Body of pancreas (tissue), 4 donors: ENCODE measurements at places on chromosomes 5 and 9.

DNA sequence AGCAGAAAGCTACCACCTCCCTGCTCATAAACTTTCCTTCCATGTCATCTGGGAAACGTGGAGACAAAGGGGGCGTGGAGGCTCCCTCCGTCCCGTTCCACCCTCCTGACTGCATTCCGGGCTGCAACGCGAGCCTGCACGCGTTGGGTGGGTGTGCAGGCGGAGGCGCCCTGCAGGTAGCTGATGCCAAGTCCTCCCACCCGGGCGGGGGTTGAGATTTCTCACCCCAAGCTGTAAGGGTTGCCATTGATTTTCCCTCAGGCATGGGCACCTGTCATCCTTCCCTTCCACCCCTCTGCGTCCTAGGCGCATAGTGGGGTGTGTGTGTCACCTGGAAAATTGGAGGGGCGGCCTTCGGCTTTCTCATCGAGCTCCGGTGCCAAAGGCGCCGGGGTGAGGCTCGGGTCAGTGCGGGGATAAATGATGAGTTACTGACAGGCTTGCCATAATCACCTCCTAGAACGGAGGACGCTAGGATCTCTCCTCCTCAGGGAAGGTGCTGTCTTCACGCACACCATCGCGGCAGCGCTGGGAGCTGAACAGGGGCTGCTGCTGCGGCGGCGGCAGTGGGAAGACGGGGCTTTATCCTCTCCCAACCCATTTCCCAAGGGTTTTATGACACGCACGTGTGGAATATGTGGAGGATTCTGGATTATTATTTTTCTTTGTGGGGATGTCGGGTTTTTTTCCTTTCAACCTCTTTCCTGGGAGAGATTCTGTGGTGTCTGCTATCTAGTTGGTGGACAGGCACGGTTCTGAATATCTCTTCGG is 973 bp downstream of the PLPPR1 start:
- no peak for DNase-seq

- DNase-seq: no peak
These were observed 203.0 kb upstream of the ADRA1B start for GRCh38 chr5:159713254-159713653.

DNA sequence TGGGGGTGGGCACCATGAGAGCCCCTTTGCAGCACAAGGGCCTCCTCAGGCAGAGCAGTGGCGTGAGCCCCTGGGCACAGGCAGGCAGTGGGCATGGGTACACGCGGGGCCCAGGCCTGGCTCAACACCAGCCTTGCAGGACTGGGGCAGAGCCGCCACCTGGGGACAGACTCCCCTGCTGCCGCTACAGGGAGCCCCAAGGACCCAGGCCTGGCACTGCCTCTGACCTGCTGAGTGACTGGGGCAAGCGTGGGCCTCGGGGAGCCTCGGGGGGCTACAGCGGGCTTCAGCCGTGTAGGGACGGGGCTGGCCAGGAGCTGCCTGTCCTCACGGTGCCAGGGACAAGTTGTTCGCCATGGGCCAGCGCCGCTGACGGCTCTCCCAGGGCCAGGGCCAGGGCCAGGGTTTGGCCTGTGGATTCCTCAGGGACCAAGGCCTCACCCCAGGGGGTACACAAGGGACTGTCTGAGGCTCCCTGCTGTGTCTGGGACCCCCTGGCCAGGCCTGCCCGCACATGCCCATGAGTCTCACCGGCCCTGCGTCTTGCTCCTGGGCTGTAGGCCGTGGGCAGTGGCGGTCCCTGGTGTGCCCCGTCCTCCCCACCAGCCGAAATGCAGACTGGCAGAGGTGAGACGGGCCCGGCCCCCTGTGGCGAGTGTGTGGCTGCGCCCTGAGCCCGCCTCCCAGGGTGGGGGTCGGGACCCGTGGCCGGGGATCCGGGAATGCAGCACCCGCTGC is 42.5 kb downstream of the KCNT1 start:
- no peak for DNase-seq

- no peak for DNase-seq
These were observed 69.8 kb downstream of the HABP4 start for GRCh38 chr9:96519787-96520186.

- no peak for DNase-seq
These were observed 25.8 kb downstream of the ZBTB34 start for GRCh38 chr9:126886034-126886822.

GRCh38 chr5:141637123-141637766 is 448 bp downstream of the RELL2 start:
- peak; percentile 36 for DNase-seq

DNA sequence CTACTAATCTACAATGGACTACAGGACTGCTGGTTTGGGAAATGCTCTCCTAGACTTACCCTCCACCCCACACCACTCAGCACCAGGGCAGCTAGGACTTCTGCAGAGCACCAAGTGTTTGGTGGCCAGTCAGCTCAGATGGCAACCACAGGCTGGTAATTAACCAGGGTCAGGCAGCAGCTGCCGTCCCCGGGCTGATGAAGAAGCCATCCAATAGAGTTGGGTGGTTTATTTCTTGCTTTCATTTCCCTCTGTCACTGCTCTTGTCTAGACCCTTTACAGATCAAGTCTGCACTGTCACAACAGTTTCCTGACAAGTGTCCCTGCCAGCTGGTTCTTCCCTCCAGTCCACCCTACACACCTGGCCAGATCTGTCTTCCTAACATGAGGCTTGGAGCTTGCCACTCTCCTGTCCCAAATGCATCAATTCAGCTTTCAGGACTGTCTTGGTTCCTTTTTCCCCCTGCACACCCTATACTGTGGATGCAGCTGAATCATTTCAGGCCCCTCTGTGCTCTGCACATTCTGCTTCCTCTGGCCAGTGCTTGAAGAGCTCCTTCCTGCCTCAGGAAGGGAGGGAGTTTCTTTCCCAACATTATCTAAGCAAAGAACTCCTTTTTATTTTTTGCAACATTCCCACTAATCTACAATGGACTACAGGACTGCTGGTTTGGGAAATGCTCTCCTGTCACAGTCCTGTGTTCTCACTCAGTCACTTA is 30.2 kb upstream of the HSPA9 start:
- no peak for DNase-seq

GRCh38 chr5:127643607-127644006 is 5.3 kb upstream of the CTXN3 start:
- DNase-seq: no peak

GRCh38 chr5:12691330-12691729 is 787.1 kb upstream of the CTNND2 start:
- DNase-seq: no peak

DNA sequence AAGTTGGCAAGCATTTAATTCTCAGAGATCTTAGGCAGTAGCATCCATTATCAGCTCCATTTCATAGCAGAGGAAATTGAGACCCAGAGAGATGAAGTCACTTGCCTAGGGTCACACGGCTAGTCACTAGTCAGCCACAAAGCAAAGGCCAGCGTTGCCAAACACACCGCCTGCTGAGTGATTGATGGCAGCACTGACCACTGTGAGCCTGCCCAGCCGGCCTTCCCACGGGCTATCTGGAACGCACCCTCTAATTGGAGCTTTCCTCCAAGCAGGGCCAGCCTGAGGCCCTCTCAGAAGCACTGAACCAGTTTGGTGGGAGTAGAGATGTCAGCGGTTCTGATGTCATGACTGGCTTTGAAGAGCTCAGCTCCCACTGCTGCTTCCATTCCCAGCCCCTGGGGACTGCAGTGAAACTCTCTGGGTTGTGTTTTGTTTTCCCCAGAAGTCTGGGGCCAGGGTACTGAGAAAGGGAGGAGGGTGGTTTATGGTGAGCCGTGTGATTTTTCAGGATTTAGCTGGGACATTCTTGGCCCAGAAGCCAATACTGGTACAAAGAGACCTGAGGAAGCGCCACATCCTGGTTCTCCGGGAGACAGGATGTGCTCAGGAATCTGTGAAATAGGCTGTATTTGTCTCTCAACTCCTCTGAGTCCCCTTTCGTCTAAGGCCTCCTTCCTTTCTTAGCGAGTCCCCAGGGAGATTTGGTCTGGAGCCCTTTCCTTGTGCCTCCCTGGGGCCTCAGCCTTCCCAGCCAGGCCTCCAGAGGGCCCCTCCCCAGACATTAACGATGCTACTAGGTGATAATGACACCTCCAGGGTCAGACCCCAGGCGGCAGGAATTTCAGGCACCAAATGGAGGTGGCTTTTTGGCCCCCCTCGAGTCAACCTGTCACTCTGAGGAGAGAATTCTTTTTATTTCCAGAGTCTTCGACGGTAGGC is 44.5 kb downstream of the SPRY4 start:
- peak; percentile 28 for DNase-seq

DNA sequence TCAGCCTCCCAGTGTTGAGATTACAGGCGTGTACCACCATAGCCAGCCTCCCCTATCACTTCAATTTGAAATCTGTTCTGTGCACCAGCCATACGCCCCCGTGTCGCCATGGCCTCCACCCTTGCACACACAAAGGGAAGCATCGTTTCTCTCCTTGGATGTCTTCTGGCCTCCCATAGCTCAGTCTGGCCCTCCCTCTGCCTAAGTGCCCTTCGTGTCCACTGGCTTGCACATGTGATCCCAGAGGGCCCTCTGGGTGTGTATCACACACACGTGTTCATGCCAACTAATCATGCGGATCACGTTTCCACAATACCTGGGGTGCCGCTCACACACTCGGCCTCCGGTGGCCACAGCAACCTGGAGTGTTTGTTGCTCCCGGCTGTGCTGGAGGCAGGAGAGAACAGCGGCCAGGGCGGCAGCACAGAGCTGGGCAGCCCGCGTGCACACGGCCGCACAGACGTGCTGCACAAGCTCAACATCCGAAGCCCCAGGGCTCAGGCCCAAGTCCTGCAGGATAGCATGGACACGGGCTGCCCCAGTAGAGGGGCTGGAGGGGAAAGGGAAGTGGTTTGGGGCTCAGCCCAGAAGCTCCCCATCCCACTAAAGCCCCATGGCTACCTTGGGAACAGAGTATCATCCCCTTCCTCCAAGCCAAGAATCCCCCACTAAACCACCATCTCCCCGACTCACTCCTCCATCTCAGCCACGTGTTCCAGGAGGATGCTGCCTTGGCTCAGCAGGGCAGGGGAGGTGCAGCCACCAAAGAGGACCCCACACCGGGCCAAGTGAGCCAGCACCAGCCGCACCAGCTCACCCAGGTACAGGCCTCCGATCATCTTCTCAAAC is 10.9 kb downstream of the HK3 start:
- DNase-seq: no peak

- no peak for DNase-seq
These were observed 136.8 kb downstream of the CFAP90 start for GRCh38 chr5:7714119-7714518.

DNA sequence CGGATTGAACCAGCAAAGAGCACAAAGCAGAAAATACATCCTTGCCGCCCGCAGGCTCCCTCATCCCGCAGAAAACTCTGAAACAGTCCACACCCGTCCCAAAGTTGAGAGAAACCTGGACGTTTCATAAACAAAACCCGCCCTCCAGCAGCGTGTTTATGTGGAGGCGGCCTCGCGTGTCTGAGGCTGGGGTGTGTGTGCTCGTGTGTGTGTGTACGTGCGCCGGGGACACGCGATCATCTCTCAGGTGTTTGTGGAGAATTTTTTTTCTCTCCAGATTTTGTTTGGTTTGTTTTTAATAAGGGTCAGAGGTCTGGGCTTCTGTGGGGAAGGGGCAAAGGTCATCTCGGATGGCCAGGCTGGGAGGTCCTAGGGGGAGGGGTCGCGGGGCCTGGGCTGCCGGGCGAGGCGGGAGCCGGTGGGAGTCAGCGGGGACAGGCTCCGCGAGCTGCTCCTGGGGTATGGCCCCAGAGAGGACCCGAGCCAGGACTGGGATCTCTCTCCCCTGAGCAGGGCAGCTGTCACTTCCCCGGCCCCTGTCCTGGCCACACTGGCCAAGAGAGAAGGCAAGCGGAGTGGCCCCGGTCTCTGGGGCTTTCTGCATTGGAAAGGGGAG is 206.4 kb downstream of the C9orf50 start:
- DNase-seq: peak; percentile 33

DNA sequence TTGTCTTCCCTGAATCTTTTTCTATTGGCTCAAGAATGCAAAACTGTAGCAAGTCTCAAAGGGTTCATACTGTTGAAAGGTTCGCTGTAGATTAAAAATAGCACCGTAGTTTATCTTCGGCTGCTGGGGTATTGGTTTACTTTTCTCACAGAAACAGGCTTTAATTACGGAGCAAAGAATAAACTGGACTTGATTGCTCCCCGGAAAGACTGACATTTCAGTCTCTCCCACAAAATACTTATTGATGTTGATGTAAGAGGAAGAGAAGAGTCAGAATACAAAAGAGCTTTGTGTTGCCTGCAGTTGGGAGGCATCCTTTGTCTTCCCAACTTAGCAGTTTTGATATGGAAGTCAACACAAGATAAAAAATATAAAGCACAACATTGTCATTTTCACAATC is 183.9 kb upstream of the DMAC1 start:
- no peak for DNase-seq

DNA sequence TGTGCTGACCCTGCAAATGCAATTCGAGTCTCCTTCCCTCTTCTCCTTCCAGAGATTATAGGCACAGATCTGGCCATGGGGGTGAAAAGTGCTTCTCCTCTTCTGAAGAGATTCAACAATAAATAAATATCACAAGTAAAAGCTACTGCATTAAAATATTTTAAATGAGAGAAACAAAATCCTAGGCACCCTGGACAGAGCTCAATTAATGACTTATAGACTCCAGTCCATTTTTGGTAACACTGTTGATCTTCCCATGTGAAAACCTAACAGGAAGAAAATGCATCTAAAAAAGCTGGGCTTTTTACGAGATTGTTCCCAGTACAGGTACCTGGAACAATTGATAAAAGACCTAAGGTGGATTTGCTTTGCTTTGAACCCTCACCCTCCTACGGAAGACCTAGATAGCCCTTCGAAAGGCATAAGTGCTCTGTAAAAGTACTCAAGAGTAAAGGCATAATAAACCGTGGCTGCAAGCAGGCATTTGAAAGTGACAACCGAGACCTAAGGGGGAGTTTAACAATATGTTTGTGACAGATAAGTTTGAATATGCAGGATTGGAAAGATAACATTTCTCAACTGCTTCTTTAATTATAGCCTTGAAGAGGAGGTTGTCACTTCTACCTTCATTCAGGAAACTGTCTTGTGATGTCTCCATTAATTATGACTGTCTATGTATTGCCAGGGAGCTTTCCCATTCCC is 29.4 kb upstream of the MED10 start:
- DNase-seq: no peak

GRCh38 chr9:113456235-113456634 is 7.3 kb upstream of the RGS3 start:
- DNase-seq: no peak

GRCh38 chr5:153569036-153569435 is 78.6 kb downstream of the GRIA1 start:
- no peak for DNase-seq

DNA sequence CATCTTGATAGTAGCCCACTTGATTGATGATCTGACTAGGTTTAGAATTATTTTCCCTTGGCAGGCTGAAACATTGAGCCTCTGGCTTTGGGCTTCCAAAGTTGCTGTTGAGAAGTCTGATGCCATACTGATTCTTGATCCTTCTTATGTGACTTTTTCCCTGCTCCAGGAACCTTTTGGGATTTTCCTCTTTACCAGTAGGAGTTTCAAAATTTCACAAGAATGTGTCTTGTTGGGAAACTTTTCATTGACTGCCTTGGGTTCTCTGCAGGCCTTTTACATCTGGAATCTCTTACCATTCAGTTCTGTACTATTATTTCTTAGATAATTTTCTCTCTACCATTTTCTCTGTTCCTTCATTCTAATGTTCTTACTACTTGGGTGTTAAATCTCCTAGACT is 20.0 kb downstream of the STC2 start:
- no peak for DNase-seq

GRCh38 chr9:4680750-4681149 is 1.4 kb downstream of the CDC37L1 start:
- no peak for DNase-seq
